GM13976 (cell line): ENCODE measurements at places on chromosomes 1 and 21.

- no peak for DNase-seq
Observed at GRCh38 chr1:194273660-194274059, 1087.2 kb upstream of the B3GALT2 start.

GRCh38 chr1:198408716-198409115 is 131.8 kb downstream of the ATP6V1G3 start:
- no peak for DNase-seq

DNA sequence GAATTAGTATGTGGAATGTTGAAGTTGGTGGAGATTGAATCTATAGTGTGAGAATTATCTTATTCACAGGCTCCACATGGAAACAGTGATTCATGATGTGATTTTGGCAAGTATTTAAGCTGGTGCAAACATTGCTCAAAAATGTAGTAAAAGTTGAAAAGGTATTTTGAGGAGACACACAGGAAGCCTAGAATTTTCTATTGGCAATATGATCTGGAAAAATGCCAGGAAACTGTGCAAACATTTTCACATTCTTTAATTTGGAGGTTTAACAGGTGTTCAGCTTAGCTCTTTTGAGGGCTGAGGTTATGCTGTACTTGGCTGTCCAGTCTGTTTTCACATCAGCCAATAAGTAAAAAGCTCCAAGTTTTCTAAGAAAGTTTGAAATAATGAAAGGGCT is 327.3 kb downstream of the RWDD3 start:
- DNase-seq = no peak

DNA sequence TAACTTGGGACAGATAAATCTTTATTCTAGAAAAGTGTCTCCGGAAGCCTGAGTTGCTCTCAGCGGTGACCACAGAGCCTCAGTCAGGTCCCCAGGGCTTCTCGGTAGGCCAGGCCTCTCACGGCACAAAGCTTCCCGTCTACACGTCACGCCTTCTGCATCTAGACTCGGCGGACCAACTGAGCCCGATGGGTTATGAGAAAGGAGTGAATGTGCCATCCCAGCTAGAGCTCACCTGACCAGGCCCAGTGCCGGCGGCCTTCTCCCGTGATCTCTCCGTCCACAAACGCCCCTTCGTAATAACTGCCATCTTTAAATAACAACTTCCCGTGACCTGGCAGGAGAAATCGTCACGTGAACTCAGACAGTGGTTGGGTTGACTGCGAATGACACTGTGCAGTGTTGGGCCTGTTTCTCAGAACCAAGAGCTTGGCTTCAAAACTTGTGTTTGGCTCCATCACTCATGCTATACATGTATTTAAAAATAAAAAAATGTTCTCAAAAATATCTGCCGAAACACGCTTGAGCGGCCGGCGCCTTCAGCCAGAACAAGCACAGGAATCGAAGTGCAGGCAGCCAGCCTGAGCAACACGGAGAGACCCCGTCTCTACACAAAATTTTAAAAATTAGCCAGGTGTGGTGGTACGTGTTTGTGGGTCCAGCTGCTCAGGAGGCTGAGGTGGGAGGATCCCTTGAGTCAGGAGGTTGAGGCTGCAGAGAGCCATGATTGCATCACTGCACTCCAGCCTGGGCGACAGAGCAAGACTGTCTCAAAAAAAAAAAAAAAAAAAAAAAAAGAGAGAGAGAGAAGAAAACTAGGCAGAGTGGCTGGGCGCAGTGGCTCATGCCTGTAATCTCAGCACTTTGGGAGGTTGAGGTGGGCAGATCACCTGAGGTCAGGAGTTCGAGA is 3.1 kb downstream of the MORN1 start:
- no peak for DNase-seq

DNA sequence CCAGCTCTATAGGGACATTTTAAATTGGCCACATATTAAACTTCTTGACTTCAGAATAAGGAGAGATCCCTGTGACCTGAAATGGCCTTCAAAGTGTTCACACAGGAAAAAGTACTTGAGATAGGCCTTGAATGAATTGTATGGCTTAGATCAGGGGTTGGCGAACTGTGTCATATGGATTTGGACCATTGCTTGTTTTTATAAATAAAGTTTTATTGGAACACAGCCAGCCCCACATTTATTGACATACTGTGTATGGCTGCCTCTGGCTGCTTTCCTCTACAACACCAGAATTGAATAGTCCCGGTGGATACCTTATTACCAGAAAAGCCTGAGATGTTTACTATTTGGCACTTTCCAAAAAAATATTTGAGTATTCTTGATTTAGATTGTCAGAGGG is 4.0 kb downstream of the BROX start:
- DNase-seq = no peak

- no peak for DNase-seq
Observed at GRCh38 chr1:44646261-44647110, 27.8 kb downstream of the TMEM53 start.

DNA sequence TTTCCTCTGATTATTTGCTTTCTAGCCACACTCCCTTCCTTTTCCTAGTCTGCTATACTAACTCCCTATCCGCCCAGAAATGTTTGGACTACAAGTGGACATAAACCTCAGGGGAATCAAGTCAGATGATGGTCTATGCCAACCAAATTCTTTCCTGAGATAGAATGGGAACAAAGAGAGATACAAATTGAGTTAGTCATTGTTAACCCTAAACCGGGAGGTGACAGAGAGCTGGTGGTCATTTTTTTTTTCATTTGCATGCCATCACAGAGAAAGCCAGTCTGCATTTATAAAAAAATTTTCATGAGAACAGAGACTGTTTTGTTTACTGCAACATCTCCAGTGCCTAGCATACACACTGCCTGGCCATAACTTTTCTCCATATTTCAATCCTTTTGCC is 35.0 kb downstream of the MYSM1 start:
- DNase-seq = no peak

GRCh38 chr1:170910273-170910672 is 25.1 kb upstream of the MROH9 start:
- DNase-seq = no peak
